ENCODE measurements at places on chromosomes 6 and 20.

DNA sequence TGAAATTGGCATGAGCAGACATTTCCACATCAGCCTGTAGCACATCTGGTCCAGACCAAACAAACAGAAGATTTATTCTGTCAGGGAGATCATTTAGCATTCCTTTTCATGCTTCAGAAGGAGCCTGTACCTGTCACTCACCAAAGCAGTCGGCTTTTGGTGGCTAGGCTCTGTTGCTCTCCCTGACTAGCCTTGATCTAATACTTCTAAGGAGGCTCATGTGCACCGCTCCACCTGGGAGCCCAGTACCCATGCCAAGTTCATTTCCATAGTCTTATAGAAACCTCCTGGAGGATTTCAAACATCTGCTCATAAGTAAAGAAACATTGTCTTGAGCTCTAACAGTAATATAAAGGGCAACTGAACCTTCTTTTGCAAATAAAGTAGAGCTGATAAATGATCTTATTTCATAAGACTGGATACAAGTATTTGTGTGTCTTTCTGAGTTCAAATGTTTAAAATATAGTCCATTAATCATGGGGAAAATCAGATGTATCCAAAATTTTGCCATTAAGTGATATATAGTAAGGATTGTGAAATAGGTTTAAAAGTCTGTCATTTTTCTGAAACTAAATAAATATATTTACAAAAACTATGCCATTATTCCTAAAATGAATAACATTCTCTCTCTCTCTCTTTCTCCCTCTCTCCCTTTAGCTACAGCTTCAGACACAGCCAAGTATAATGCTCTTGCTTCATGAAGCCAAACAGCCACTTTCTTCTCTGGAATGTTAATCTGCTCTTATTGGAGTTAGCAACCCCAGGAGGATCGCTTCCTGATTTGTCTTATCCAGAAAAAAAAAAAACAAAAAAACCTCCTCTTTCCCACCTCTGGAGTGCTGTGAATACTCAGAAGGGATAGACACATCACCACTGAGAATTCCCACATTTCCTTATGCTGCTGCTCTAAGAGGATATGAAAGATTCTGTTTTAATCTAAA is 192.7 kb upstream of the TFAP2D start:
- no peak for DNase-seq

GRCh38 chr6:10425975-10426780 is 11.3 kb upstream of the TFAP2A start:
- no peak for DNase-seq

GRCh38 chr20:51804754-51805153 is 2.4 kb upstream of the SALL4 start:
- no peak for DNase-seq

DNA sequence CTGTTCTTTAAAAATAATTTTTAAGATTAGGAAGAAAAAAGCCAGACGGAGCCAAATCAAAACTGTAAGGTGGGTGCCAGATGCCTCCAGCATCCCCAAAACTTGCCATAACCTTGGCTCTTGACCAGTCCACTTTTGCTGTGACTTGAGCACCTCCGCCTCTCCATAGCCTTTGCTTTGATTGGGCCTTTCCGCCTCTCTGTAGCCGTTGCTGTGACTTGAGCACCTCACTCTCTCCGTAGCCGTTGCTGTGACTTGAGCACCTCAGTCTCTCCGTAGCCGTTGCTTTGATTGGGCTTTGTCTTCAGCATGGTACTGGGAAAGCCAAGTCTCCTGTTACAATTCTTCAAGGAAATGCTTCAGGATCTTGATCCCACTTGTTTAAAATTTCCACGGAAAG is 73.0 kb downstream of the YTHDF1 start:
- DNase-seq, result no peak

GRCh38 chr6:44304282-44305199 is 8.6 kb downstream of the AARS2 start:
- peak; percentile 53 for DNase-seq

DNA sequence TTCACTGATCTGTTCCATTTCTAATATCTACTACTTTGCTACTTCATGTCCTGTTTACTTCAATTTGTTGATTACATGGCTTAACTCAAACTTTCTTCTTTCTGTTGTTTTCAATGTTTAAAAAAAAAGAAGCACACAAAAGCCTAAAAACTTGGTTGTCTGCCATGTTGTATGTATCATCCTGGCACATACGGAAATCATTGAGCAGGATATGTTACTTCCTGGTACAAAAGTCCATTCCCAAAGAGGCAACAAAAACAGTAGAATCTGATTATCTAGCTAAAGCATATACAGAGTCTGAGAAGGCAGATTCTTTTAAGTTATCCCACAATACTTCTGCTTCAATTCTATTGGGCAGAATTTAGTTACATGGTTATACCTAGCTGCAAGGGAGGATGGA is 14.5 kb upstream of the COL12A1 start:
- no peak for DNase-seq

- DNase-seq, result no peak
Observed at GRCh38 chr20:3801846-3802245, 5.7 kb downstream of the CDC25B start.

GRCh38 chr6:116011520-116011919 is 49.2 kb downstream of the FRK start:
- DNase-seq, result no peak

GRCh38 chr6:151494235-151494935 is 568 bp downstream of the CCDC170 start:
- DNase-seq, result no peak

DNA sequence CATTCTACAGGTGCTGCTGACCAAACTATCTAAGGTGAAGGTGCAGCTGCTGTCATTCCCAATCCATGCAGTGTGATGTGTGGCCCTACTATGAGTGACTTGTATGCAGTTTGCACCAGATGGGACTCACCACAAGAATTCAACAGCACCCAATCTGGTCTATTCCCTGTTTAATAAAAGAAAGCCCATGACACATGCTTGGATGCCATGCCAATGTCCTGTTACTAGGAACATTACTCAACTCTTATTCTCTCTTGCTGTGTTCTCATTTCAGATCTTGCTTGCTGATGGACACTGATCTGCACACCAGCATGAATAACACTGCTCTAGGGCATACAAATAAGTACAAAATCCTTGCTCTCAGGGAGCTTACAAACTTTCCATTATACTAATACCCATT is 221.6 kb upstream of the CDYL start:
- no peak for DNase-seq

DNA sequence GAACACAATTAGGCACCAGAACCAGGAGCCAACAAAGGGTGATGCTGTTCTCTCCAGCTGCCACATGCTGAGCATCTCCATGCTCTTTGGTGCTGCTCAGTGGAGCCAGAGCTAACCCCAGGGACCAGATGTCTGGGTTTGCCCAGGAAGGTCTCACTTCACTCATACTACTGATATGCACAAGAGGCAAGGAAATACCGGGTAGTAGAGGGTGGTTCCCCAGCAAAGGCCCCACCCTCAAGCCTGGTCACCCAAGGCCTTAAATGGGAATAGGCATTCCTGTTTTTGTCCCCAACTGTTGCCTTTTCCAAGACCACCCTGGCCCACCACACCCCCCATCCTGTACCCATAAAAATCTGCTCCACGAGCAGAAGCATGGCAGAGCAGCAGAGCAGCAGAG is 204.5 kb upstream of the TAB2 start:
- DNase-seq, result no peak

- no peak for DNase-seq
Observed at GRCh38 chr6:158517038-158517437, 42.9 kb upstream of the TMEM181 start.

GRCh38 chr6:37059344-37060194 is 54.1 kb downstream of the FGD2 start:
- DNase-seq, result peak; percentile 55

DNA sequence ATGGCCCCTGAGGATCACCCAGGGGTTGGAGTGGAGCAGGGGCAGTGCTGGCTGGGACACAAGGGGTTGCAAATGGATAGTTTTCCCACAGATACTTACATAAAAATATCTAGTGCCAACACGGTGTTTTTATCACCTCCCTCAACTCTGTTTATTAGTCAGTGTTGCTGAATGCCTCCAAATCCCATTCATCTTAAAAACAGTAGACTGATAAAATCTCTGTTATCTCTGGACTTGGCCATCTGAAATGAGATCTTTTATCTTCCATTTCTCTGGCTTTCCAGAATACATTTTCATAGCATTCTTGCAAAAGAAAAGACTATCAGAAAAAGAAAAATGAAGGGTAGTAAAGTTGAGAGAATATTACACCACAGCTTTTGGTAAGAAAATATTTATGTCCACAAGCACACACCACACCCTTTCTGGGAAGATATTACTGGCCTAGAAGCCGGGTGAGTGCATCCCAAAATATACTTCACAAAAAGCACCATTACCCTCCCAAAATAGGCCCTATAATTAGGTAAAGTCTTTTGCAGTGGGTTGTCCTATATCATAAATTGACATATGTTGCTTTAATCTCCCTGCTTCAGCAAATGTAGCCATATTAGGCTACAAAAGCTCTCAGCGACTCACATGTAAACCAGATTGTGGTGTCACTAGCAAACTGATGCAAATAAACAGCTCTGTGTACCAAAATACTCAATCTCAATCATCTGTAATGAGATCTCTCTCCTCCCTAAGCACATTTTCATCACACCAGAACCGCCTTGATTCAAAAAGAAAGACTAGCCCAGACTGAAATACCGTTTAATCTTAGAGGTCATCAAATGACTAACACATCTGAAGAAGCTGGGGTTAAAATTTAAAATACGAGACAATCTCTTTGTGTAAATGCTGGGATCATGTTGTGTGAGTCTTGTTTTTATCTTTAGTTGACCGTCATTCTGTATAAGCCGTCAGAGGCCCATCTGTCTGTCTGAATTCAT is 96.7 kb downstream of the FYN start:
- DNase-seq, result no peak

- no peak for DNase-seq
Observed at GRCh38 chr20:59665656-59666555, 61.6 kb downstream of the PHACTR3 start.

- no peak for DNase-seq
Observed at GRCh38 chr6:78598966-78599365, 268.4 kb upstream of the IRAK1BP1 start.

DNA sequence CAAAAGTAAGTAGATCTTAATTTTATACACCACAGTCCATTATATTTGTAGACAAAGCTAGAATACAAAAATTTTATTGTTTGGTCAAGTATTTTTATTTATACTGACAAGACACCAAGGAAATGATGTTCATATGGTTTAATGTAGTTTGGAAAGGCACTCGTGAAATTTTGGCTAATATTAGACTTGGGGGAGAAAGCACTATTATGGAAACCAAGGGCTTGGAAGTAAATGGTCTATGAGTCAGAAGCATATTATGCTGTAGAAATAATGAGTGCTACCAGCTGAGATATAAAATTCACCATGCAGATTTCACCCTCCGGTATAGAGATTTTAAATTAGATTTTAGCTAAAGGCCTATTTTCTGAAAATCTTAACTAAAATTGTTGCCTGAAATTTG is 233.6 kb downstream of the KCNQ5 start:
- no peak for DNase-seq

- DNase-seq, result no peak
Observed at GRCh38 chr6:89528866-89529265, 95.9 kb downstream of the ANKRD6 start.

DNA sequence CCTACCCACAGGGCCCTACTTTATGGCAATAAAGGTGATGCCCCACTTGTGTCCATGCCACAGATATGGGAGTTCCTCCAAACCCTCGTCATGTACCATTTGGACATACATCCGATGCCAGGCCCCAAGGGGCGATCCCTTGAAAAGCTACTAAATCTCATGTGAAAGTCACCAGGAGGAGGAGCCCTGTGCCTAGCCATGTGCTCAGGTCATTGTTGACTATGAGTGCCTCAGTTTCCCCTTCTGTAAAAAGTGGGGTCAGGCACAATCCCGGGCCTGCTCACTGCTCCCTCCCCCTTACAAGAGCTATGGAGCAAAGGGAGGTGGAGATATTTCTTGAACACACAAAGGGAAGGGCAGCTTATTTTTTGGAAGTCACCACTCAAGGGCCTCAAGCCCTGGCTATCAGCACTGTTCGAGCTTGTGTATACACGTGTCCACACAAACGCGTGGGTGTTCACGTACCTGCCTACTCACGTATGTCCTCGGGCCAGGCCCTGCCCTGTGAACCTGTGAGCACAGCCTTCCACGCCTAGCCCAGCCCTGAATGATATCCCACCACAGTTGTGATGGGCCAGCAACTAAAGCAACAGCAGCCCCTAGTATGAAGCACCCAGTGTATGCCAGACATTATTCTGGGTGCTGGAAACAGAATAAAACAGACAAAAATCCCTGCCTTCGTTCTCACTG is 1.9 kb downstream of the ACTL10 start:
- no peak for DNase-seq

DNA sequence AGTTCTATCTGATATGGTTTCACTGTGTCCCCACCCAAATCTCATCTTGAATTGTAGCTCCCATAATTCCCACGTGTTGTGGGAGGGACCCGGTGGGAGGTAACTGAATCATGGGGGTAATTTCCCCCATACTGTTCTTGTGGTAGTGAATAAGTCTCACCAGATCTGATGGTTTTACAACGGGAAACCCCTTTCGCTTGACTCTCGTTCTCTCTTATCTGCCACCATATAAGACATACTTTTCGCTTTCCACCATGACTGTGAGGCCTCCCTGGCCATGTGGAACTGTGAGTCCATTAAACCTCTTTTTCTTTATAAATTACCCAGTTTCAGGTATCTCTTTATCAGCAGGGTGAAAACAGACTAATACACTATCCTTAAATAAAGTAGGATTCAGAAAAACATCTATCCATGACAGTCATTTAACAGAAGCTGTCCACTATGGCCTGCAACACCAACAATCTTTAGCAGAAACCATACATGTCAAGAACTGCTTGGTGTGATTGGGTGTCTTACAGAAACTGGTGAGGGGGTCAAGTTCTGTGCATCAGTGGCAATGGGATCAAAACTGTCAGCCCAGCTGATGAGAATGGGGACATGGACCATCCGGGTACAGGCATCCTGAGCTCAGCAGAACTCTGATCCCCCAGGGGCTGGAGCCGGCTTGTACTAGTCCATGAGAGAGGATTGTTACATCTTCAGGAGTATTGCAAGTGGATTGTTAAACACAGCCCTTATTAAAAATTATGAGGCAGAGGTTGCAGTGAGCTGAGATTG is 59.2 kb downstream of the SCML4 start:
- DNase-seq, result no peak

- DNase-seq, result no peak
Observed at GRCh38 chr6:167847936-167848335, 21.2 kb downstream of the AFDN start.

- no peak for DNase-seq
Observed at GRCh38 chr6:154960854-154961530, 34.1 kb upstream of the TIAM2 start.

DNA sequence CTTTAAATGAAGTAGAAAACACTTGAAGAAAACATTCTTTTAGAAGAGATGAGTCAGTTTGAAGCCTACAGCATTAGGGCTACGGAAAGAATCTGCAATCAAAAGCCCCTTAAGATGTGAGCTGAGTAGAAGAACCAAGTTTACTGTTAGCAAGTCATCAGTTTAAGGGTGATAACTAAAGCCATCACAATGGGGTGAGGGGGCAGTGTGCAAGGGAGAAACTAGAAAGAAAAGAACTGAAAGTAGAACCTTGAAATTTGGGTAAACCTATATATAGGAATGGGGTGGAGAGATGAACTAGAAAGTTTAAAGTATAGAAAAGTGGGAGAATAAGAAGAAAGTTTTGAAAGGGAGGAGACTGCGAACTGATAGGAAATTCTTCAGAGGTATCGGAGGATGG is 212.9 kb downstream of the COL19A1 start:
- DNase-seq, result no peak

GRCh38 chr6:150840185-150840584 is 25.3 kb upstream of the MTHFD1L start:
- no peak for DNase-seq
